ENCODE measurements at places on chromosomes 11 and 22. TPM values are rescaled to one million over a fixed set of nuclear protein-coding genes. Genes with fewer than 3 reads are reported as not detected.

DNA sequence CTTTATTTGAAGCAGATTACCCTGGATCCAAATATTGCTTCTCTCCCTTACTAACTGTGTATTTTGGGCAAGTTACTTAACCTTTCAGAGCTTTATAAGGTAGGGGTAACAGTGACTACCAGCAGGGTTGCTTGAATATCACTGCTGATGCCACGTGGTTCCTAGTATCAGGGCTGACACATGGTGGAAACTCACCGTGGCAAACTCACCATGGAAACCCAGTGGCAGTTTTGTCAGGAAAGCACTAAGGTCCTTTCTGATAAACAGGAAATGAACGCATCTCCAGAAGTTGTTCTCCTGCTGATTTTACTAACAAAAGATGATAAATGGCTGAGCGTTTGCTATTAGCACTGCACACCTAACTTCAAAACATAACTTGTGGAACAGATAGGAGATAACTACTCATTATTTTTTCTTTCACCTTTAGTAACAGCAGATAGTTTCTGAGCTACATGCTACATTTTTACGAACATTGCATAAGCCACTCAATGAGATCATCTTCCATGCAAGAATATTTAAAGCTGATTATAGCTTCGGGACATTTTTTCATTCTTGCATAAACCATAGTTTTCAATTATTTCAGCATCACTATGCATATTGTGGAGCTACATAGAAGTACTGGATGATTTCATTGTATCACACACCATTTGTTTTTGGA is 59.7 kb upstream of the RAG2 start:
- no peak for DNase-seq

- no peak for DNase-seq
Measured at GRCh38 chr22:37854946-37855345, 5.7 kb downstream of the EIF3L start.

DNA sequence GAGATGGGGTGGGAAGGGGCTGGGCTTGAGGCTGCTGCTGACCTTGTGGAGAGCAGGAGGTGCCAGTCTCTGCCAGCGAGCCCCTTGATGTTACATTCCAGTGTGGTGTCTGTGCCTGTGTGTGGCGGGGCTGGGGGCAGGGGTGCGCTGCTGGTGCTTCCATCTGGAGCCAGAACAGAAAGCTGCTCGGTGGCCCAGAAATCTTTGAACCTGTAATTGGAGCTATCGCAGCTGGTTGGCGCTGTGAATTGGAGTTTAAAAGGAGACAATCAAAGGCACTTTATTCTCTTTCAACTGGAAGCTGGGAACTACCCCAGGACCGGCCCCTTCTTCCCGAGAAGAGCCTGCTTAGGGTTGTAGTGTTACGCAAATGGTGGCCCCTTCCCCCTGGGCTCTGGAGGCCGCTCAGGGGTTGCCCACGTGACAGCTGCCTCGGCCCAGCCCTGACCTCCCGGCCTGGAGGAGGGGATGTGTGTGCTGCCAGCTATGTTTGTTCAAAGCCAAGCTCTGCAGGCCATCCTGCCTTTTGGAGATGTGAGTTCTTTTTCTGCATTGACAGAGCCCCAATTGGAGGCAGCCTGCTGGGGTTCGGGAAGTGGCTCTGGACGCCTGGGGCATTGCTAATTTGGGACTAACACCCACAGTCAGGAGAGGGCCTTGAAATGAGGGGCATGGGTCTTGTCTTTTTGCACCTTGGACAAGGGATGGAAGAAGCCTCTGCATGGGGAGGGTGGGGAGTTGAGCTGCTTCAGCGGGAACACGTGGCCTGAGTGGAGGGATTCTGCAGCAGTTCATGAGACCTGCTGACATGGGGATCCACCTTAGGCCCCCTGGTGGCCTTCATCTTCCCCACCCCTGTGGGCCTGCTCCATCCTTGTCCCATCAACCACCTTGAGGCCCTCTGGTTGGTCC is 14.0 kb upstream of the ARSA start:
- peak; percentile 96 for DNase-seq

The SUSD2 gene
- total RNA-seq, result 1.3 TPM

GRCh38 chr11:31607914-31608313 is 98.3 kb downstream of the ELP4 start:
- no peak for DNase-seq

DNA sequence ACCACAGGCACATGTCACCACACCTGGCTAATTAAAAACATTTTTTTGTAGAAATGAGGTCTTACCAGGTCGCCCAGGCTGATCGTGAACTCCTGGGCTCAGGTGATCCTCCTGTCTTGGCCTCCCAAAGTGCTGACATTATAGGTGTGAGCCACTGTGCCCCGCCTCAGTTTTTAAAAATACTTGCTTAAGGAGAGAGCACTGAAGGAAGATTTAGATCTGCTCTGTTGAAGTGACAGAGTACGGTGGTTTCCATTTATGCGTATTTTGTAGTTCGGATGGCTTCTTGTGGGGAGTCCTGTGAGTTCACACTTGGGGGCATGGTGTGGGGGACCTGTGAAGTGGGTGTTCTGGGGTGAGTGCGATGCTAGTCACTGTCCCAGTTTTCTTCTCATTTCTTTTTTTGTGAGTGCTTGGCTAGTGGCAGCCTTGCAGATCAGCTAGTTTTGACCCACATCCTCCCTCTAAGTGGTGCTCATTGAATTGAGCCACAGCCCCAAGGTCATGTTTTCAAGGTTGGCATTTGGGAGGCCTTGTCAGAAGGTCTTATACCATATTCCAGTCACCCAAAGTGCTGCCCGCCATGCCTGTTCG is 31.5 kb downstream of the PTPRJ start:
- DNase-seq, result no peak

DNA sequence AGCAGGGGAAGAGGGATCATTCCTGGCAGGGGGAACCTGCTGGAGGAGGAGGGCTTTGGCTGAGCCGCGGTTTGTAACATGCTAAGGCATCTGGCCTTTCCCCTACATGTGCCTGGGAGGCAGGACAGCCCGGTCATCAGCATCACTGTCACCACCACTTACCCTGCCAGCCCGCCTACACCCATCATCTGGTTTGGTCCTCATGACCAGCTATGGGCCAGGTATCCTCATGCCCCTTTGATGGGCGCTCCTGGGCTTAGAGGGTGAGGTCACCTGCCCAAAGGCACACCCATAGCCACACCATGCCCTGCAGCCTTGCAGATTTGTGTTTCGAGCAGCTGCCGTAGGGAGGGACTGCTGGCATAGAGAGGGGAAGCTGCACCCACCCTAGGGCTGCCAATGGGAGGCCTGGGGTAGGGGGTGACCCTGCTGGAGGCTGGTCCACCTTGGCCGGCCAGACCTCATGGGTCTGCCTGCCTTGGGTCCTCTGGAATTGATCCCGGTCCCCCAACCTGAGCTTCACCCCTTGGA is 2.6 kb downstream of the MRGPRF start:
- DNase-seq, result peak; percentile 63

The OR2AG1 gene
- not detected for total RNA-seq

- no peak for DNase-seq
Measured at GRCh38 chr22:49900441-49901230, 17.6 kb downstream of the ALG12 start.
